ENCODE measurements at places on chromosomes 4 and X.

DNA sequence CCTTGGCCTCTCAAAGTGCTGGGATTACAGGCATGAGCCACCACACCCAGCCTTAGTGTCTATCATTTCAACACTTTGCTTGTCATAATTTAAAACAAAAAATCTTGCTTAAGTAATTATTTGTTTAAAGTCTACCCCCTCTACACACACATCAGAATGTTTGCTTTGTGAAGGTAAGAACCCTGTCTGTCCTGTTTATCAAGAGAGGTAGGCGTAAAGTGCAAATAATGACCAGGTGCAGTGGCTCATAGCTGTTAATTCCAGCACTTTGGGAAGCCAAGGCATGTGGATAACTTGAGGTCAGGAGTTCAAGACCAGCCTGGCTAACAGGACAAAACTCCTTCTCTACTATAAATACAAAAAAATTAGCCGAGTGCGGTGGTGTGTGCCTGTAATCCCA is 326.7 kb upstream of the CLNK start:
- DNase-seq: no peak

- DNase-seq: no peak
Measured at GRCh38 chr4:47651231-47651630, 166.2 kb downstream of the ATP10D start.

- DNase-seq: no peak
Measured at GRCh38 chrX:57353472-57354132, 67.1 kb downstream of the FAAH2 start.

DNA sequence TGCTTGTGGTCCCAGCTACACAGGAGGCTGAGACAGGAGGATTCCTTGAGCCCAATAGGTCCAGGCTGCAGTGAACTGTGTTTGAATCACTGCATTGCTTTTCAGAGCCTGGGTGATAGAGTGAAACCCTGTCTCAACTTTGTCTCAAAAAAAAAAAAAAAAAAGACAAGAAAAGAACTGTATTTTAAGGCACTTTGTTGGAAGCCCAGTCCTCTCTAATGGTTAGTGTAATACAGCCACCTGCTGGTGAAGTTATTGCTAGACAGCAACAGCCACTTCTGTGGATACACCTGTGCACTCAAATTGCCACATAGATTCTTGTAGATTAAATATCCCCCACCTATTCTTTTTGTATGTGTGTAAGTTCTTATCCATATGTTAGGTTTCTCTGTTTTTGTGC is 10.1 kb upstream of the FGG start:
- peak; percentile 46 for DNase-seq

- no peak for DNase-seq
Measured at GRCh38 chr4:150569384-150569987, 12.5 kb upstream of the MAB21L2 start.

- no peak for DNase-seq
Measured at GRCh38 chr4:24413311-24413784, 171.0 kb downstream of the DHX15 start.

- no peak for DNase-seq
Measured at GRCh38 chrX:45445745-45446412, 245.2 kb upstream of the DIPK2B start.

DNA sequence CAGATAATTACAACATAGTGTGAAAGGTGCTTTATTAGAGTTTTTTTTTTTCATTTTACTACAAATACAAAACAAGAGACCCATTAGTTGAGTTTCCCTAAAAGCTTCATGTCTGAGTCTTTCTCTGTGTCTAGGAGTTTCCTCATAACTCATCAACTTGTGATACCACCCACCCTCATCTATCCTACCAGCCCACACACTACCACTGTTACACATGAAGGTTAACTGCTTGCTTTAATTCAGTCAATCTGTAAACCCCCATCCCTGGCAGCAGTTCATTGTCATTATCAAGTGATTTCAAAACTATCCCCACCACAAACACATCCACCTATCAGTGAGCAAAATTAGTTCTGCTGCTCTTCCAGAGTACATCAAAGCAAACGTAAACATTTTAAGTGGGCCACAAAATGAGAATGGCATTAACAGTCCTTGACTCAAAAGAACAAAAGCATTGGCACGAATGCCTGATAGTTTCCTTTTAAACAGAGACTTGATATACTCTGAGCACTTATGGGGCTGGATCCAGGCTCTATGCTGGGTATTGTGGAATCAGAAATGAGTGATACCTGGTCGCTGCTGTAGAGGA is 331.6 kb upstream of the FAM241A start:
- no peak for DNase-seq

- no peak for DNase-seq
Measured at GRCh38 chr4:147136310-147136709, 190.6 kb upstream of the TTC29 start.

DNA sequence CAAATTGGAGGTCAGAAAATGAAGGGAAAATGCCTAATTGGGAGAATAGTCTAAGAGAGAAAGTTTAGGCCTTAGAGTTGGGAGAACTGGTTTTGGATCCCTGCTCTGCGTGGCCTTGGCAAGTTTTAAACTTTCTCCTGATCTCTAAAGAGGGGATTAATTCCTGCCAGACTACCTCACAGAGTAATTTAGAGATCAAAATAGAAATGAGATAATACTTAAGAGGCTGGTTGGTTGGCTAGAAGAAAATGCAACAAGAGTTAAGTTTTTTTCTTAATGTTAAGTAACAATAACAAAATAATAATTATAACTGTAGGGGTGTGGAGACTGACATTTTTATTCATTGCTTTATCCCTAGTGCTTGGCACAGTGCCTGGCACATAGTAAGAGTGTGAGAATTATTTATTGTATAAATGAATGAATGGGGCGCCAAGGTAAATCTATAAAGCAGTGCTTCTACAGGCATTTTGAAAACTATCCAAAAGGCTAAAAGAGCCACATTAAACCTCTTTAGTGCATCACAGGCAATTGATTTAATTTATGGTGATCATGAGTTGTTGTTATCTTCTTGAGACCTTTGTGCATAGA is 160.5 kb downstream of the RASL11B start:
- DNase-seq: no peak

- no peak for DNase-seq
Measured at GRCh38 chr4:1975880-1976279, 32.9 kb downstream of the NELFA start.

GRCh38 chr4:143335979-143336780 is 496 bp upstream of the GAB1 start:
- DNase-seq: peak; percentile 84

- DNase-seq: no peak
Measured at GRCh38 chr4:129490516-129490915, 394.6 kb downstream of the C4orf33 start.

- no peak for DNase-seq
Measured at GRCh38 chr4:185912779-185913178, 100.8 kb upstream of the SORBS2 start.

DNA sequence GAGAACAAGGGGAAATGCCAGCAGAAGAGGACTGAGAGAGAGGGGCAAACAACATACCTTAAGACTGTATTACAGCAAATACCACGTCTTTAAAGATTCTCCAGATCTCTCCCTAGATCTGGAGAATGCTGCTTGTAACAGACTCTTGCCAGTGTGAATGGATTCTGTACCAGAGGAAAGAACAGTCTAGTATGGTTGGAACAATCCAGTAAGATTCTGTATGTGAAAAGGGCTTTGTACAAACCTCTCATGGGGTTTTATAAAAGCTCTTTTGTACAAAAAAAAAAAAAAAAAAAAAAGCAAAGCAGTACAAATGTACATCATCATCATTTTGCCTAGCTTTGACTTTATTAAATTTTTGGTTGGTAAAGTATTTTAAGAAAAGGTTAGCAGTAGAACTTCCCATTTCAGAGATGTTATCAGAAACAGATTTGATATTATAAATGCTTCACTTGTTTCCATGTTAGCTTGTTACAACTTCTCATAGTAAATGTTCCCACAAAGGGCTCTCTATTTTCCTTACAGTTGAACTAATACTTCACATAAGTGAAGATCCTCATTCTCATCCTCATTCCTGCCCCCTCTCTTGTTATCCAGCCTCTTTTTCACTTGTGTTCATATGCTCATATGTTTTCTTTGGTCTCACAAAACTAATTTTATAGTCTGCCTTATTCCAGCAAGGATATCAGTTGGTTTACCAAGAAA is 144.2 kb downstream of the EDA start:
- DNase-seq: no peak

DNA sequence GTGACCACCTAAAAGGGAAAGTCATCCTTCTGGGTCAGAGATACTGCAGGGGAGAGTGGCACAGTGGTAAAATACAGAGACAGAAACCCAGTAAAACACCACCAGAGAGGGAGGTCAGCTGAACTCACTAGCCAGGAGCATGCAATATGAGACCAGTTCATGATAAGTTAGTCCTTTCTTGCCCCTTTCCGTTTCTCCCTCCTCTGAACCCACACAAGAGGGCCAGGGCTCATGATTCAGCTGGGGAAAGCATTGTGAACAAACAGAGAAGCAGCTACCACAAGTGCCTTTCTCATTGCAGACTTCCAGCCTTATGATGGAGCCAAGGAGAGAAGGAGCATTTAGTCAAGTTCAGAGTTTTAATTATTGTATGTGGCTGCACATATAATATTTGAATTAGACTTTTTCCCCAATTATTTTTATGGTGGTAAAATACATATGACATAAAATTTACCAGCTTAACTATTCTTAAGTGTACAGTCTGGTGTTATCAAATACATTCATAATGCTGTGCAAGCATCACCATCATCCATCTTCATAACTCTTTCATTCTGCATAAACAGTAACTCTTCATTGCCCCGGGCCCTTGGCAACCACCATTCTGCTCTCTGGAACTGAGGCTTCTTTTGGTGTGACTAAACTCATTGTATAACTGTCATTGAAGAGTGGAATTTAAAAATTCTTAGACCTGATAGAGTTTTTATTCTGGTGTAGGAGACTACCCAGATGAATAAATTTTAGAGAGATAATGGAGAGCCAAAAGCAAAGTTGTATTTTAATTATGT is 114.6 kb downstream of the DDIT4L start:
- DNase-seq: no peak

GRCh38 chrX:129788527-129788926 is 8.8 kb downstream of the SASH3 start:
- no peak for DNase-seq

DNA sequence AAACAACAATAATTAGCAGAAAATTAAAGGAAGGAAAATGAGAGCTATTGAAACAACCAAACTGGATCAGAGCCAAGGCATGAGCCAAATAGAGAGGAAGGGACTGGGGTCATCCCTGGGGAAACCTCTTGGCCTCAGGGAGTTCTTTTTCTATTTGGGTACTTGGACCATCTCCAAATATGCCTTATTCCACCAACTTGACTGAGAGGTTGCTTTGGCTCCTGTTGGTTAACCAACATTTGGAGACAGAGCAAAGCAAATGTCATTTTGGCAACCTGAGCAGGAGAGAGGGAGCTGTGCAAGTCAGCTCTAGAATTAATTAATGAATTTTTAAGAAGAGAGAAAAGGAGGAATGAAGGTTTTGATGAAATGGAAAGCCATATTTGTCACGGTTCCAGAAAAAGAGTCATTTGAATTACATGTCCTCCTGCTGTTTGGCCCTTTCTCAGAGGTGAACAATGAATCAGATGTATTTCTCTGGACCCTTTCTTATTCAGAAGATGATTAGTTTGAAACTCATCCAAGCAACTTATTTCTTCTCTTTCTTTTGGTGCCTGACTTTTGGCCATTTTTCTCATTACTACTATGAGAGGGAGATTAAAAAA is 119.1 kb downstream of the CNKSR2 start:
- peak; percentile 76 for DNase-seq

- DNase-seq: no peak
Measured at GRCh38 chrX:142156567-142156966, 48.5 kb downstream of the MAGEC2 start.
